ENCODE measurements at places on chromosomes 2 and 18.

GRCh38 chr2:155913356-155913755 is 419.2 kb downstream of the NR4A2 start:
- no peak for DNase-seq

- no peak for DNase-seq
Observed at GRCh38 chr2:238750212-238750904, 97.5 kb upstream of the TWIST2 start.

DNA sequence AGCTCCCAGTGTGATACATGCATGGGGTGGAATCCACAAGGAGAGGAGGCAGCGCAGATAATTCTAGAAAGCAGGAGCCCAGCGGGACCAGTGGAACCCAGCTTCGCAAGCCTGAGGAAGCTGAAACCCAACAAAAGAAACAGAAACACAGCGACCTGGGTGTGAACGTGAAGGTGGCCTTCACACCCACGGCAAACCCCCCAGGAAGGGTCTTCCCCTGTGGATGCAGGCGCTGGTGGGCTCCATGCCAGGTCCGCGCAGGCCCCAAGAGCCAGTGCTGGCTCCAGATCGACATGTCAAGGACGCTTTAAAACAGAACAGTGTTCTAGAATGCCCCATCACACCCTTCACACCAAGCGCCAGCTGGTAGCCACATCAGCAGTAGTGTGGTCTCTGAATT is 22.1 kb downstream of the KIF1A start:
- no peak for DNase-seq

- DNase-seq: no peak
Observed at GRCh38 chr2:131152074-131152473, 46.9 kb downstream of the PLEKHB2 start.

- DNase-seq: no peak
Observed at GRCh38 chr2:177551989-177552421, 159.4 kb downstream of the AGPS start.

GRCh38 chr2:108922141-108922915 is 66.7 kb downstream of the EDAR start:
- no peak for DNase-seq
